ENCODE measurements at places on chromosomes 13 and 19.

DNA sequence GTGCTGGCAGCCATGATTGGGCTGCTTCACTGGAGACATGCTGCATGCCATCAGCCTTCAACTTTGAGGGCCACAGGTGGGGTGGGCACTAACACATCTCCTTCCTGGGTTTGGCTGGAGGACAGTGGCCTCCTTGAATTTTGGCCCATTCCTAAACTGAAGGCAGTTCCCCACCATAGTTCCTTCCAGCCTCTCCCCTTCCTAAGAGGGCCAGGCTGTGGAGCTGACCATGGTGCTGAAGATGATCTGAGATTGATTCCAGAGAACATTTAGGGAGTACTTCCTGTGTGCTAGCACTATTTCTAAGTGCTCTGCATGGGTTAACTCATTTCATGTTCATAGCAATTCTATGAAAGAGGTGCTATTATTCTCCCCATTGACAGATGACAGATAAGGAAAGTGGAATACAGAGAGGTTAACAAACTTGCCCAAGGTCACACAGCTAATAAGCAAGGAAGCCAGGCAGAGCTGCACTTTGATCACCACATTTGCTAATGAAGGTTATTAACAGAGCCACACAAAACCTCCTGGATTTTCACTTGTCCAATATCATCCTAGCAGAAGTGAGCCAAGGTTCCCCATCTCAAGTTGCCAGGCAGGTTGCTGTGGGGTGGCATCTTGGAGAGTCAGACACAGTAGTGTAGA, 175.3 kb downstream of the ZIC5 start:
- peak; percentile 92 for DNase-seq

DNA sequence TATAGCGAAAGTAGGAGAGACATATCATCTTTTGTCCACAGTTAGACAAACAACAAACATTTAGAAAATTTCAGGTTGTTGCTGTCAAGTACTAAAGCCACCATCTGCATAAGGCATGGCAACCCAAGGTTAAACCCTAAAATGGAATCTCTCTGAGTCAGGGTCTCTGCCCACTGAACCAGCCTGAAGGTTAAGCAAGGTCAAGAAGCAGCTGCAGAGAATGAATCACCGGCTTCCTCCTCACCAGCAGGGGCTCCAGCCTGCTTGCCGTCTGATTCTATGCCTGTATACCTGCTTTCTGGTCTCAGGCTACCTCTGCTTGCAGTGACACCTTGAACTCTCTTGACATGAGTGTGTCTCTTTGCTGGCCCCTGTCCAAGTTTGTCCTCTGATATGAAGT, 726.2 kb upstream of the SGCG start:
- DNase-seq: peak; percentile 70

DNA sequence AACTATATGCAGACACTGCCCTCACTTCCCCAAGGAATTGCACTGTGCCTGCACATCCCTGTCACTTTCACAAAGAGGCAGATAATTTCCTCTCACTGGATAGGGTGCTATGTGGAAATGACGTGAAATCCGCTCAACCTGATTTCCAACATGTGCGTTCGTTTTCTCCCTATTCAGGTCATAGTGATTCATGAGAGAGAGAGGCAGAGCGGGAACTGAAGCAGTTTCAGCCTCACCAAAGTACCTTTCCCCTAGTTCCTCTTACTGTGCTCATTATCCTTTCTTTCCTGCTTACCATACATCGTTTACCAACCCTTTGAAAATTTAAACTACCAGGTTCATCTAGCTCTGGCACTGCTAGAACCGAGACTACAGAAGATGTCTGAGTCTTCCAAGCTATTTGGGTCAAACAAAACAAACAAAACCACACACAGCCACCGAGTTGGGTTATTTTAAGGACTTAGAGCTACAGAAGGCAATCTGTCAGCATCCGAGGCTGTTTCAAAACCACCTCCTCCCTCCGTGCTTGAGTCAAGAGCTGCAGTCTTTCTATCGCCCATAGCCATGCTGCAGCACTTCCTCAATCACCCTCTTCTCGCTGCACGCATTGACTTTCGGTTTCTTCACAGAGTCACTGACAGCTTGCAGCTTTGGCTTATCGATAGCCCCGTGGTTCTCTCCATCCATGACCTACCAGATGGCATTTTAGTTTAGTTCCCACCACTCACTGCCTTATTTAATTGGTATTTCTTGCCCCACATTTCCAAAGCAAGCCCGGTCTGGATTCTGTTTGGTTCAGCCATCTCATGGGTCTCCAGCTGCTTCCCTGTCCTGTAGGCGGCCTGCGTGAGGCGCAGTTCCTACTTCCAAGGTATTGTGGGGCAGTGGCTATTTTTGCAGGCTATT, 1395.8 kb downstream of the EFNB2 start:
- peak; percentile 59 for DNase-seq

DNA sequence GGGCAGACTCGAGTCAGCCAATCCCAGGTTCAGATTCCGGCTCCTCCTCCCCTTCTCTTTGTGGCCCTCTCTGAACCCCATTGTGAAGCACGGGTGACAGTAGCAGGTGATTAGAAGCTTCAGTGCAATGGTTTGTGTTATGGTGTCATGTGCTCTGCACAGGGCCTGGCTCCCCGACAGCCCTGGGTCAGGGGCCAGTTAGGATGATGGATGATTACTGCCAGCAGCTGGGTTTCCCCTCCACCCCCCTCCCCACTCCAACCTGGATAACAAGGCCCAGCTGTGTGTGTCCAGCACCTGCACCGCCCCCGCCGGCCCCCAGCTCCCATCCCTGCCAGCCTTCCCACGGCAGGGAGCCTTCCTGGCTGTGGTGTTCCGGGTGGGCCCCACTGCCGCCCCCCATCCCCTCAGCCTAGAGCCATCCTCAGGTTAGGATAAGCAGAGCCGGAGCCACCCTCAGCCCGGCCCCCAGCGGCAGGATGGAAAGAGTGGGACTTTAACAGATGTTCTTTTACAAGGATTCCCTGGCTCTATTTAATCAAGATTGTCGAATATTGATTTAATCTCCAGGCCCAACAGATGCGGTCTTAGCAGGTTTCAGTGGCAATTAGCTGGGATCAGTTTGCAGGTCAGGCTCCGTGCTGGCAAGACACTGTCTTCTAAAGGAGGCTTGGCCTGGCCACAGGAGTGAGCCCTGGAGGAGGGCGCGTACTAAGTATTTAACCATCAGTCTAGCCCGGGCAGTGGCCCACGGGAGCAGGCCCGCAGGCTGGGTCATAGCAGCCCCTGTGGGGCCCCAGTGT, 156.2 kb downstream of the SIPA1L3 start:
- DNase-seq: no peak

- no peak for DNase-seq
These were observed 3.4 kb downstream of the FARSA start for GRCh38 chr19:12930002-12930645.

DNA sequence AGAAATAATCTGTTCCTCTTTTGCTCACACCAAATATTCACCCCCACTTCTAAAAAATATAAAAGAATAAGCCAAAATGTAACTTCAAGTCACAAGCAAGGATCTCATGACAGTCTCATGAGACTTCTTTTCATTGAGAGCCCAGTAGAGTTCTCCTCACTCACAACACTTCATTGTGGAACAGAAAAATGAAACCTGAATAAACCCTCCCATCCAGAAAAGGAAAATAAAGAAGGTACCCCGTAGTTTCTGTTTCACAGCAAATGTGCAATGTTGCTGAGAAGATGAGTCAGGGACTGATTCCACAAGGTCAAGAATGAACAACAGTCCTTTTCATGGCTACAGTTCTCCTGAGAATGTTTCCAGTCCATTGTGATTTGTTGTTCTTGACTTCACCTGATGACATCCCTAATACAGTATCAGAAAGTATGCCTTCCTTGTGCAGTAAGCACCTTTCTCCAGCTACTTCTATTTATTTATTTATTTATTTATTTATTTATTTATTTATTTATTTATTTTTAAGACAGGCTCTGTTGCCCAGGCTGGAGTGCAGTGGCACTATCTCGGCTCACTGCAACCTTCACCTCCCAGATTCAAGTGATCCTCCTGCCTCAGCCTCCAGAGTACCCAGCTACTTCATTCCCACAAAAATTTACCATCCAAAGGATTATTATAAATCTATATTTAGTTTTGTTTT, 6.4 kb upstream of the ZNF841 start:
- no peak for DNase-seq

DNA sequence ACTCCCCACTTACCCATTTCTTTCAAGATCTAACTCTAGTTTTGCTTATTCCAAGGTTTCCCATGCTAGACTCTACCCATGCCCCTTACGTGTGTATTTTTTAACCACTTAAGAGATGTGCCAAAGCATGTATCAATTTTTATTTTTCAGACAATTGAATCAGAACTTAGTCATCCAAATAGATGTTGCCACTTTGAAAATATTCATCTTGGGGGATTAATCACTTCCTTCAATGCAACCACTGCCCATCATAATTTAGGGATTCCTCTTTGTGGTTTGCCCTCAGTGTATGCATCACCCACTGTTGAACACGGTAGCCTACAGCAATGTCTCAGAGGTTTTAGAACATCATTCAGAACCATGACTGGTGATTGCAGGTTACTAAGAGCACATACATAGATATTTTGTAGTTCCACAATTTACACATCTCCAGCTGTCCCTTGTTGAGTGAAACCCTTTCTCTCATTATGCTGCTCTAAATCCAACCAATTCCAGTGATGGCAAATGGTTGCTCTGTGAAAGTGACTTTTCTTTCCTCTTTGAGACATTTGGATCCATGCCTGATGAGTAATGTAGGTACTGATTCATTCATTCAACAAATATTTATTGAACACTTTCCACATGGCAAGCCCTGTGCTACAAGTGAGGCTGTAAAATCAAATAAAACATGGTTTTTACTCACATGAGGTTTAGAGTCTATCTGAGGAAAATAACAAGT, 60.6 kb upstream of the SERP2 start:
- DNase-seq: no peak

GRCh38 chr13:48492096-48492440, 40.8 kb downstream of the RCBTB2 start:
- DNase-seq: no peak

DNA sequence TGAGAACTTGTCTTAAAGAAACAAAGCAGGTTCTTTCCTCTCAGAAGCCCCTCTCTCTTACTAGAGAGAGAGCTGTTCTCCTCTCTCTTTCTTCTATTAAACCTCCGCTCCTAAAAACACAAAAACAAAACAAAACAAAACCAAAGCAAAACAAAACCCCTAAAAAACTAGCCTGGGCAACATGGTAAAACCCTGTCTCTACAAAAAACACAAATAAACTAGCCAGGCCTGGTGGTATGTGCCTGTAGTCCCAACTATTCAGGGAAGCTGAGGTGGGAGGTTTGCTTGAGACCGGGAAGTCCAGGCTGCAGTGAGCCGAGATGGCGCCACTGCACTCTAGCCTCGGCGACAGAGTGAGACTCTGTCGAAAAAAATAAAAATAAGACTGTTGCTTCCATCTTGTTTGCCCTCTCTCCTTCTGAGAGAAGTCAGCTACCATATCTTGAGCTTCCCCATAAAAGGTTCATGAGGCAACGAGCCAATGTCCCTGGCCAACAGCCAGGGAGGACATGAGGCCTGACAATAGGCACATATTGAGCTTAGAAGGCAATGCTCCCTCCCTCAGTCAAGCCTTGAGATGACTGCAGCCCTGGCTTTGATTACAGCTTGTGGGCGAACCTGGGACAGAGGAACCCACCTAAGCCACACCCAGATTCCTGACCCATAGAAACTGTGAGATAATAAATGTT, 17.5 kb upstream of the FLT3 start:
- DNase-seq: peak; percentile 59

DNA sequence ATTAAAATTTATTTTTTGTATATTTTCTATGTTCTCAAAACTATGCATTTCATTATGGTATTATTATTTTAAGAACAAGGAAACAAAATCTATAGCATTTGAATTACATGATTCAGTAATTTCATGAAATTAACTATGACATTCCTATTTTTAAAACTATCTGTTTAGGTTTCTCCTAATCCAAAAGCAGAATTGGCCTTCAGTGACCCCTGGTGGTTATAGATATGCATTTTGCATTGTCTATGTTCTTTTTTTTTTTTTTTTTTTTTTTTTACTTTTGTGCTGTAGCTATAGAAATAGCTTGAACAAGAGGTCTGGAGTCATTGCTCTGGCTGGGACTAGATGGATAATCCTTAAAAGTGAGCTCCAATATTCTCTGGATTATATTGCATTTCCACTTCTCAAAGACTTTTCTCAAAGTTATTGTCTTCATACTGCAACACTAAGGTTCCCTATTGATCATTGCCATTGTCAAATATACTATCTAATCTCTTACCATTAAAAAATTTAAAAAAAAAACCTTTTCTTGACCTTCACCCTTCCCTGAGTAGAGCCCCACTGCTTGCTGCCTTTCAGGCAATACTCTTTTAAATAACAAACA, 15.9 kb upstream of the DNAJC3 start:
- DNase-seq: no peak
